Hair follicular keratinocyte (primary cell): ENCODE measurements at places on chromosomes 2 and 18. TPM values are rescaled to one million over a fixed set of nuclear protein-coding genes. Genes with fewer than 3 reads are reported as not detected.

The OTX1 gene
- total RNA-seq = 1.4 and 2.9 TPM in 2 replicates

The EIF2B4 gene
- total RNA-seq = 22.7 and 35.1 TPM in 2 replicates

The SP110 gene
- total RNA-seq = 5.4 and 8.9 TPM in 2 replicates

The MATN3 gene
- total RNA-seq = 1.9 and 3.7 TPM in 2 replicates
